ENCODE measurements at places on chromosomes 2 and 18.
A peak's percentile ranks its signal among the peaks of the same experiment; 100 is the strongest.

GRCh38 chr18:39693359-39693758 lies 2127.8 kb upstream of the CELF4 start:
- no peak for DNase-seq

- DNase-seq, result peak; percentile 25
These were observed 138.7 kb upstream of the AQP4 start for GRCh38 chr18:27004056-27004829.

GRCh38 chr2:109499566-109499965 lies 114.2 kb downstream of the SEPTIN10 start:
- DNase-seq, result no peak

GRCh38 chr2:192150166-192150565 lies 44.6 kb downstream of the TMEFF2 start:
- no peak for DNase-seq

DNA sequence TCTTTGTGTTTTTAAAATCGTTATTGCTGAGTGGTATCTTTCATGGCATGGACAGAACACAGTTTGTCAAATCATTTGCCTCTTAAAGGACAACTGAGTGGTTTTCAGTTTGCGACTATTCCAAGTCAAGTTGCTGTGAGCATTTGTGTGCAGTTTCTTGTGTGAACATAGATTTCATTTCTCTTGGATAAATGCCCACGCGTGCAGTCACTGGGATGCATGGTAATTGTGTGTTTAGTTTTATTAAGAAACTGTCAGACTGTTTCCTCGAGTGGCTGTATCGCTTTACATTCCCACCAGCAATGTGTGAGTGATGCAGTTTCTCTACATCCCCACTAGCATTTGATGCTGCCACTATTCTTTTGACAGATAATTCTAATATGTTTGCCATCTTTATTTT lies 154.0 kb upstream of the ARL4C start:
- no peak for DNase-seq

- peak; percentile 19 for DNase-seq
These were observed 47.8 kb upstream of the CREB1 start for GRCh38 chr2:207481924-207482323.

GRCh38 chr18:13445241-13445897 lies 226.8 kb downstream of the LDLRAD4 start:
- DNase-seq, result no peak

DNA sequence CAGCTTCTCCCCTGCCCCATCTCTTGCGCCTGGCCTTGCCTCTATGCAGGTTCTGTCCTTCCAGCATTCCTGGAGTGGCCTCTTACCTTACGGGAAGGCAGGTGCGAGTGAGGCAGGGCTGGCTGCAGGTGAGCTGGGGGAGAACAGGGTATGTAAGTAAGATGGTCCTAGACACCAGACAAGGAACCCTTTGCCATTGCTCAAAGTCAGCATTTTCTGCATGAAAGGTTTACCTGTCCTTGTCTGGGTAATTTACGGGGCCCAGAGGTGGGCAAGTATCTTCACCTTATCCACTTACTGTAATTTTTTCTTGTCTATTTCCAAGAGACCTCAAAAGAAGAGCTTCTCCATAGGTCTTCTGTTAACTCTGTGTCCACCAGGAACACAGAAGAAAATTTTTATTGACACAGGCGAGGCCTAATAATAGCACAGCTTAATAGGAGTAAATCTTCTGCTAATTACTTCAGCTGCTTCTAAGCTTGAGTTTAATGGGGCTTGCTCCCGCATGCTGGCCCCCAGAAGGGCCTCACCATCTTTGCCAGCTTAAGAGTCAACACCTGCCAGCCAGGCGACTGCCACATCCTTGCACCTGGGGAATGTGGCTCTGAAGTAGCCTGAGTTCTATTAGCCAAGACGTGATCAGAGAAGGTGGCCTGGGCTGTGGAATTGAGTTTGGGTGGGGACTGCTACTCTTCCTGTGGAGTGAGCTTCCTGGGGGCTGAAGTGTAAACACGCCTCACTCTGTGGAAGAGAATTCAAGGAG lies 27.1 kb downstream of the PCARE start:
- DNase-seq, result no peak

DNA sequence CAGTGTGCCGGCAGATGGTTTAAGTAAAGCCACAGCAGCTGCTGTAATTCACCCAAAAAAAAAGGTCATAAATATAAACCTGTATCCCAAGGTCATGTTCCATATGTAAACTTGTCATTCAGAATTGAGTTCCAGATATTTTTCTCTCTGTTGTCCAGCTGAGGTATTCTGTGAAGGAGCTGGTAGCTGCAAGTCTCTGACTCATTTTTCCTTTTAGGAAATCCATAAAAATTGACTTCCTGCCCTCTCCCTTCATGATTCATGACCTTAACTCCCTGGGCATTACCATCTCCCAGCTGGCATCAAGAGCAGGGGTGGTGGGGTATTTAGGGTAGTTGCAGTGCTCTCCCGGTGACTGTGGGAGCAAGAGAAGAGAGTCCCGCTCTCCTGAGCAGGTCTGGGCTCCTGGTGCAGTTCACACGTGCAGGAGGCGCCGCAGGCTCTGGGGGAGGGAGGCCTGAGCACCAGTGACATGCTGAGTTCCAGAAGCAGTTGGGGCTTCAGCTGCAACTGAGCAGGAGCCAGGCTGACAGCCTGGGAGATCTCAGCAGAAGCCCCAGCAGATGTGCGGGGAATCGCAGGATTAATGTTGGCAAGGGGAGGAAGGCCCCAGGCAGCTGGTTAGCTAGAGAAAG lies 192.6 kb downstream of the MGAT5 start:
- no peak for DNase-seq

- no peak for DNase-seq
These were observed 51.5 kb upstream of the CNGA3 start for GRCh38 chr2:98294711-98295110.

GRCh38 chr2:237478095-237478494 lies 9.0 kb upstream of the MLPH start:
- no peak for DNase-seq

- no peak for DNase-seq
These were observed 20.8 kb upstream of the LYPD1 start for GRCh38 chr2:132690664-132691303.

- no peak for DNase-seq
These were observed 172.4 kb upstream of the HS6ST1 start for GRCh38 chr2:128490881-128491691.

GRCh38 chr2:12817870-12818269 lies 101.1 kb downstream of the TRIB2 start:
- no peak for DNase-seq

GRCh38 chr2:138632066-138632620 lies 130.6 kb downstream of the SPOPL start:
- no peak for DNase-seq

GRCh38 chr2:199431746-199432213 lies 26.0 kb downstream of the SATB2 start:
- peak; percentile 11 for DNase-seq

DNA sequence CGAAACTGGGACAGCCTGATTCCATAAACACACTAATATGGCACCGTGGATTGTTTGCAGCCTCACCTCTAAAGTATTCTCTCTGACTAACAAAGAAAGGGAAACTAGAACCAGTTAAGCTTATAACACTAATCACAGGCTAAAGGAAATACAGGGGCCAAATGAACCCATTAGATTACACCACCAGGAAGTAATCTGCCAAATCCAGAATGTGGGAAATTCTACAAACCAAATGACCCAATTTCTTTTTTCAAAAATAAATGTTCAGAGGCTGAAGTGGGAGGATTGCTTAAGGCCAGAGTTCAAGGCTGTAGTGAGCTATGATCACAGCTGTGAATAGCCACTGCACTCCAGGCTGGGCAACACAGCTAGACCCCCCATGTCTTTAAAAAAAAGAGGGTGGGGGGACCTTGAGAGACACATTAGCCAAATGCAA lies 1.5 kb upstream of the MPPE1 start:
- DNase-seq, result no peak
